ENCODE measurements at places on chromosomes 7 and 10.
A peak's percentile ranks its signal among the peaks of the same experiment; 100 is the strongest.

- DNase-seq: peak; percentile 87
Observed at GRCh38 chr7:157016352-157017041, 6.0 kb upstream of the MNX1 start.

DNA sequence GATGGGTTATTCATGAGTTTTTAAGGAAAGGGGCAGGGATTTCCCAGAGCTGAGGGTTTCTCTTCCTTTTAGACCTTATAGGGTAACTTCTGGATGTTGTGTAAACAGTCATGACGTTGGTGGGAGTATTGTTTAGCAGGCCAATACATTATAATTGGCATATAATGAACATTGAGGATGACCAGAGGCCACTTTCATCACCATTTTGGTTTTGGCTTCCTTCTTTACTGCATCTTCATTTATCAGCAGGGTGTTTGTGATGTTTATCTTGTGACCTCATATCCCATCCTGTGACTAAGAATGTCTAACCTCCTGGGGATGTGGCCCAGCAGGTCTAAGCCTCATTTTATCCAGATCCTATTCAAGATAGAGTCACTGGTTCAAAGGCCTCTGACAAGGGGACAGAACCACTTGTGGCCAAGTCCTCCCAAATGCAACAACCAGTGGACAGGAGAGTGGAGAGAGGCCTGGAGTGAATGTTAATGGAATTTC is 77.3 kb upstream of the RPA3 start:
- no peak for DNase-seq

GRCh38 chr7:150503581-150503980 is 11.1 kb upstream of the GIMAP7 start:
- no peak for DNase-seq

DNA sequence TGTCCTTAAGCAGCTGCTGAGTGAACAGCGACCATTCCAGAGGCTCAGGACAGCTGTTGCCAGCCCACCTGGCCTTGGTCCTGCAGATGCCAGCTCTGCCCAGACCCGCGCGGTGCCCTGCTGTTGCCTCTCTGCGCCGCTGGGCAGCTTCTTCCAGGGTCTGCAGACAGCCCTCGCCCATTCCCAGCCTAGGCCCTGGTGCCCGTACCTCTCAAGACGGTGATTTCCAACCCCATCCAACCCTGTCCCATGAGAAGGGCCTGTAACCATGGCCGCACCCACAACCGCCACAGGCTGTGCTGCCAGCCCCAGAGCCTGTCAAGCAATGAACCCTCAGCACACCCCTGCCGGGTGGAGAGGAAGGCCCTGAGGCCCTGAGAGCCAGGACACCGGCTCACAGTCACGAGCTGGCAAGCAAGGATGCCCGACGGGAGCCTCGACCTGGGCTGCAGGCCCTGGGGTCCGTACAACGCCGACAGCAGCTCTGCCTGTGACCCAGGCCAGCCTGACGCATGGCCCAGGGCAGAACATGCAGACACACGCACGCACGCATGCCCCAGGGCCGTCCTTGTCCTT is 231.9 kb downstream of the MAD1L1 start:
- DNase-seq: no peak

Data from NCI-H510A treated with DMSO at 0.1 percent for 48 hours (cell line).